MCF 10A (cell line): ENCODE measurements at places on chromosomes 16 and 17.

- DNase-seq: no peak
These were observed 6.2 kb downstream of the DUS1L start for GRCh38 chr17:82059272-82060000.

GRCh38 chr17:61208301-61209105 lies 191.1 kb upstream of the TBX2 start:
- DNase-seq: no peak

DNA sequence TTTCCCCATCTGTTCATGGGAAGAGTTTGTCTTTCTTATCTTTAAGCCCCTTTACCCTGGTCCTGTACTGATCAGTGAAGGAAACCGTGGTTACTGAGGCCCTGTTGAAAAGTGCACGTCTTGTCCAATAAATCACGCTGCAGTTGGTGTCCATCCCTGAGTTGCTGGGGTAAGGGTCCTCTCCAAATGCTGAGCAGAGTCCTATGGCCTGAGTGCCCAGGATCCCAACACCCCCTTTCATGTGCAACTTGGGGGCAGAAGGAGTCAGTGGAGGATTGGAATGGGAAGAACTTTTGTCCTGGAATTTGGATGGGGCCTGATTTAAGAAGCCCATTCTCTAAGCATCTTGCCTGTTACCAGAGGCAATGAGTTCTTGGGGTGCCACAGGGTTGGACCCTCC lies 7.0 kb upstream of the TBX2 start:
- no peak for DNase-seq

DNA sequence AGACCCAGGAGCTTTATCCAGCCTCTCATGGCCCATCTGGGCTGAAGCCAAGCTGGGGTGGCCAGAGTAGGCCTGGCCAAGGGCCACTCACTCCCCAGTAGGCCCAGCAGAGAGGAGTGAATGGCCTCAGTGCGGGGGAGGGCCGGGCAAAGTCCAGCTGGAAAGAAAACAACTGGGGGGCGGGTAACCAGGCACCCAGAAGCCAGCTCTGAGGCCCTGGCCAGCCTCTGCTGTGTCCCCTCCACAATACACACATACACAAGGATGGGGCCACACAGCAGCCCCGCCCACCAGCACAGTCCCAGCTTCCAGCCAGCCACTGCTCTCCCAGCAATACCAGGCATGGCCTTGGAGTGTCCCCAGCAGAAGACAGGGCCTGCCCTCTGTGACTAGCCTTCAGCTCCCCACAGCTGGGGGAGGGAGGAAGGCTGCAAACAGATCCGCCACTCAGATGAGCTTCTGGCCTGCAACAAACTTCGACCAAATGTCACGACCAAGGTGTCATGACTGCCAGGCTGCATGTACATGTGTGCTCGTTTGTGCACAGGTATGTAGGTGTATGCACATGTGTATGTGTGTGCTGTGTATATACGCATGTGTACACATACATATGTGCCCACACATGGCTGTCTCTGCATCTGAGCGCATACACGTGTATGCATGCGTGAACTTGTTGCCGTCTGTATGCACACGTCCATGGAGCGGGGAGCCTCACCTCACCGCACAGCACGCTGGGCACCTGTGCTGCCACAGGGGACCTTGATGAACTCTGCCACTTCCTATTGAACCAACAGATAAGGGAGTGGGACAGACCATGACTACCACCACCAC lies 5.0 kb downstream of the CARHSP1 start:
- no peak for DNase-seq

DNA sequence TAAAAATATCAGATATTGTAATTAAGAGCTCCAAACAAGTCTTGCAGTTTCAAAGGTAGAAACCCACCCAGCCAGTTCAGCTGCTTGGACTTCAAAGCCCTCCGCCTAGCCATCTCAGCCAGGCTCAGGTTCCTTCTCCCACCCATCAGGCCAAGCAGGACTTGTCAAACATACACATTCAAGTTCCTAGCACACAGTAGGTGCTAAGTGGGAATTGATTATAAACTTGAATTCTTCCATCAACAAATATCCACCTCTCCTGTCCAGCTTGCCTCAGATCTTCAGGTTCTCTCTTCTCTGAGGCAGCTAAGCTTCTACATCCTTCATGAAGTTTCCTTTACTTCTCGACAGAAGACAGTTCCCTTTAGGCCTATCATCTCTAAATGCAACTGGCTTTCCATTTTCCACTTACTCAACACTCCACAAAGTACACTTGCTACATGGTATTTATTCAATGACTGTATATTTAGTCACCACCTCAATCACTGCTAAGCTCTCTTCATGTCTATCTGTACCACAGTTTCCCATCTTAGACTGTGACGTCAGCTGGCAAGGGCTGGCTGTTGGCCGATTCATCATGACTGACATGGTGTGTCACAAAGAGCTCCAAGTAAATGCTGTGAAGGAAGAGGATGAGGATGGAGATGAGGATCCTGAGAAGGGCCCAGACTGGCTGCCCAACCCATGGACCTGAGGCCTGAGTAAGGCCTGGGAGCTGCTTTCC lies 13.3 kb upstream of the COG7 start:
- DNase-seq: peak; percentile 82

GRCh38 chr17:31155208-31155810 lies 60.5 kb downstream of the NF1 start:
- no peak for DNase-seq

GRCh38 chr16:12794486-12795387 lies 8.9 kb downstream of the CPPED1 start:
- no peak for DNase-seq

DNA sequence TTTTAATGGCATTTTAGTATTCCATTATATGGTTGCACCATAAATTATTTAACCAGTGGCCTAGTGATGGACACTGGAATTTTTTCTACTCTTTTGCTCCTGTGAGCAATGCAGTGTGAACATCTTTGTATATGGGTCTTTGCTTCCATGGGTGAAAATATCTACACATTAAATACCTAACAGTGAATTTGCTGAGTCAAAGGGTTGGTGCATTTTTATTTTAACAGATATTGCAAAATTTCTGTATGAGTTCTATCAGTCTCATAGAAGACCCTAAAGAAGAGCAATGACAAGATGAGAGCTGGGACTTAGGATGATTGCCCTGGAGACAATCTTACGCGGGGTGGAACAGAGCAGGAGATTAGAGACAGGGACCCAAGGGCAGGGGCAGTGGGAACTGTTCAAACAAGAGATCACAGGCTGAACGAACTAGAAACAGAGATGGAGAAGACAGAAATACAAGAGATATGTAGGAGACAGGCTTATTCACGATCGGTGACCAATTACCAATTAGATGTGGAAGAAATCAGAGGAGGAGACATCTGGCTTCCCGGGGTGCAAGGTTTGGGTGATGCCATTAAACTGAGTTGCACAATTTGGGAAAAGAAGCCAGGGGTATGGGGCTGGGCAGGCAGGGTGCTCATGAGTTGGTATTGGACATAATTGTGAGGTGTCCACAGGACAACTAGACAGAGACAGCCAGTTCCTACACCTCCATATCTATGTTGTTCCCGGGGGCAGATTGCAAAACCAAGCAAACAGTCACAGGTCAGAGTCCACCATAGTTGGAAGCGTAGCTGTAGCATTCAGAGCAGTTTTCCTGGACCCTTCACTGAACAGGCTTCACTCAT lies 39.9 kb upstream of the LONP2 start:
- no peak for DNase-seq

GRCh38 chr16:7398536-7398935 lies 65.9 kb downstream of the RBFOX1 start:
- DNase-seq: no peak

DNA sequence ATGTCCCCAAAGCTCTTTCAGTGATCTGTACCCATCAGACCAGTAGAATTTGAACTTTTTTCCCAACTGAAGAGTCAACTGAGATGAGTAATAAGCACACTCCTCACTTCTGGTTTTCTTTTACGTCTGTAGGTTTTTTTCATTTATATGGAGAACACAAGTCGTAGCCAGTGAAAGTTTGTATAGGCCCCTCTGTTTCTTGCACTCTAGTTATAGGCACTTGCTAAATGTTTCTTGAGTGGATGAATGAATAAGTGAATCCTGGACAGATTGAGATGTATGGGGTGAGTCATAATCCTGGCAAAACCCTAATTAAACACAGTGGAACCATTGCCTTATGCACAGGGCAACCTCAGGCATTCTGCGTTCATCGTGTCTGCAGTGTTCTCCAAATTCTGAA lies 193.7 kb upstream of the TBX2 start:
- peak; percentile 27 for DNase-seq

- DNase-seq: no peak
These were observed 27.6 kb downstream of the CLTC start for GRCh38 chr17:59647288-59647687.

DNA sequence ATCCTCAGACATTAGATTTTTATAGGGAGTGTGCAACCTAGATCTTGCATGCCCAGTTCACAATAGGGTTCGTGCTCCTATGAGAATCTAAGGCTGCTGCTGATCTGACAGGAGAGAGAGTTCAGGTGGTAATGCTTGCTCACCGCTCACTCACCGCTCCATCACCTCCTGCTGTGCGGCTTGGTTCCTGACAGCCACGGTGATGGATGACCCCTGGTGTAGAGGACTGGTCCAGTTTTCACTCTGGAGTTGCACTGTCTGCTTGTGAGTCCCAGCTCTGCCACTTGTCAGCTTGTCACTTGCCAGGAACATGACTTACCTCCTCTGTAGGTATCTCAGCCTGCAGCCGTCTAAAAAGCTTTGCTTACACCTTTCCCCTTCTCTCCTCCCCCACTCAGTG lies 214.6 kb downstream of the SNX29 start:
- no peak for DNase-seq

DNA sequence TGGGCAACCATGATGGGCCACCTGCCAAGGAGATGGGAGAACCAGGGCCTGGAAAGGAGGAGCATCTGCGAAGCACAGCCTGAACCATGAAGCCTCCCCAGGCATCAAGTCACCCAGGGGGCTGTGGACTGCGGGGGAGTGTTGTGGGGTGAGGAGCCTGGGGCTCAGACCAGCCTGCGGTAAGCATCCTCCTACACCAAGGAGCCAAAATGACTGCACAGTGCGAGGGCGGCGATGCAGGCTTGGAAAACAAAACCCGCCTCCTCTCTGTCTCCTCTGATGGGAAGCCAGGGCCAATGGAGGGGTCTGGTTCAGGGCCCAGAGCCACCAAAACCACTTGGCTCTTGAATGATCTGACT lies 18.1 kb upstream of the MAF start:
- no peak for DNase-seq

DNA sequence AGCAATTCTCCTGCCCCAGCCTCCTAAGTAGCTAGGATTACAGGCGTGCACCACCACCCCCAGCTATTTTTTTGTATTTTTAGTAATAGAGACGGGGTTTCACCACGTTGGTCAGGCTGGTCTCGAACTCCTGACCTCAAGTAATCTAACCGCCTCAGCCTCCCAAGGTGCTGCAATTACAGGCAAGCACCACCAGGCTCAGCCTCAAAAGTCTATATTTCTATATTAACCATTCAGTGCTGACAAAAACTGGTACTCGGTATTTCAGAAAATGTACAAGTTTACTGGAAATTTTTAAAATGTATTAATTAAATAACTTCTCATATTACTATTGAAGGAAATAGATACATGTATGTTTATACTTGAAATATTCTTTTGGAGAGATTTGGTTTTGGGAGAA lies 1.4 kb upstream of the HEXD start:
- no peak for DNase-seq

GRCh38 chr16:63876103-63876502 lies 1245.8 kb downstream of the CDH11 start:
- DNase-seq: peak; percentile 72

- peak; percentile 82 for DNase-seq
These were observed 35.1 kb downstream of the IGF2BP1 start for GRCh38 chr17:49031965-49032928.

DNA sequence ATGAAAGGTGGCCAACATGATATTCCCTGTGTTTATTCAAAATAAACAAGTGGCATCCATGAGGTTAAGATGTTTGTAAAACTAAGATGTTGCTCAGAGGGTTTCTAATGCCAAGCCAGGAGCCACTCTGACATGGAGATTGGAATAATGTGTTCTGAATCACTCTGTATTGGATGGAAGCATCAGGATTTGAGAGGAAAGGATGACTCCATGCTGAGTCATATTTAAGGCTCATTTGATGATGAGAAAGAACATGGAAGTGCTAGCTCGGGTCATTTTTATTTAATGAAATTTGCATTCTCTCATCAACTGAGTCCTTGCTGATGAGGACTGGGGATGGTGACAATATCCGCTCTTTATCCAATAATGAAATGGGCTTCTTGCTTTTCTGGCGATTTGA lies 6.2 kb downstream of the VAT1L start:
- peak; percentile 61 for DNase-seq

- no peak for DNase-seq
These were observed 21.0 kb downstream of the RAB11FIP4 start for GRCh38 chr17:31412511-31412910.

DNA sequence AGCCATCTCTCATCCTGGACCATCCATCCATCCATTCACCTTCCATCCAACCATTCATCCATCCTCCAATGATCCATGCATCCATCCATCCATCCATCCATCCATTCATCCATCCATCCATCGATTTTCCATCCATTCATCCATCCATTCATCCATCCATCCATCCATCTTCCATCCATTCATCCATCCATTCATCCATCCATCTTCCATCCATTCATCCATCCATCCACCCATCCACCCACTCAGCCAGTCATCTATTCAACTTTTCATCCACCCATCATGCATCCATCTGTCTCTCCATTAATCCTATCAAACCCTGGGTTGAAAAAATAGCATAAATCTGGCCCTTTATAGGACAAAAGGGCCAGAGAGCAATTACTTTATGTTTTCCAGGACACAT lies 158.3 kb upstream of the WSCD1 start:
- DNase-seq: no peak

GRCh38 chr16:57531635-57532265 lies 4.6 kb downstream of the CCDC102A start:
- no peak for DNase-seq

GRCh38 chr16:8370374-8371270 lies 219.7 kb downstream of the TMEM114 start:
- DNase-seq: peak; percentile 89

- no peak for DNase-seq
These were observed 22.4 kb downstream of the PLD6 start for GRCh38 chr17:17183744-17184143.

GRCh38 chr17:70308618-70309017 lies 139.3 kb downstream of the KCNJ2 start:
- no peak for DNase-seq

DNA sequence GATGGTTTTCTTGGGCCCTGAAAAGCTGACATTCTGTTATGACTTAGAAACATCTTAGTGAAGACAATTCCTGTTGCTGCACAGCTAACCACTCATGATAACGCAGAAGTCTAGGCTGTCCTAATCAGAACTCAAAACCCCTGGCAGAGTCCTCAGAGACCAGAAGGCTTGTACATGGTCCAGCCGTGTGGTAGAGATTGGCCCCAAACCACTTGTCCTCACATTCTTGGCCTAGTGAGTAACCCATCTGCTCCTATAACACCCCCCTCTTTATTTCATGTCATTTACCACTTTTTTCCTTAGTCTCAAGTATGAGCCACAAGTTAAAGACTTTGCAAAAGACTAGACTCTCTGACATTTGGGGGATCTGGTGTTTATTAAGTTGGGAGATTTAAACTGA lies 116.5 kb upstream of the ADAMTS18 start:
- DNase-seq: no peak

- DNase-seq: no peak
These were observed 16.0 kb upstream of the HEATR6 start for GRCh38 chr17:60094754-60095153.
